Aorta (tissue), 5 donors: ENCODE measurements at places on chromosomes 1 and 21. TPM values are rescaled to one million over a fixed set of nuclear protein-coding genes. Genes with fewer than 3 reads are reported as not detected.

Gene GBP1
- 62.6 TPM for total RNA-seq

Gene VWA5B1
- total RNA-seq: not detected

Gene ICOSLG
- 3.1 TPM for total RNA-seq

Gene C1orf116
- 0.36 TPM for total RNA-seq

Gene RHBDL2
- total RNA-seq: 0.57 TPM

DNA sequence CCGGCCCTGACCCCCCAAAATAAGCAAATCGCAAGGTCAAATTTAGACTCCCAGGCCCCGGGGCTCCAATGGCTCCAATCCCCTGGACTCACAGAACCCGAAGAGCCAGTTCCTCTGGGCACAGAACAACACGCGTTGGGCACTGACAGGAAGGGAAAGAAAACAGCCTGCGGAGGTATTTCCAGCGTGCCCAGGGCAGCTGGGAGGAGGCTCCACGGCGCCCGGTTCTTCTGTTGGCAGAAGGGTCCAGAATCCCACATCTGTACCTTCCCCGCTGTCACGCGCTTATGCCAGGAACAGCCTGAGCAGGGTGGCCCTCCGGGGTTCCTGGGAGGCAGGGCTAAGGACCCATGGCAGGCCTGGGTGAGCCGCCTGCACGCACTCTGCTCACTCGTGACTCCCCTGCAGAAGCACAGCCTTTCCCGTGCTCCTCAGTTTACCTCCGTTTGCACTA lies 85.5 kb downstream of the RIPK4 start:
- DNase-seq: peak; percentile 66

- no peak for DNase-seq
These were observed 653.3 kb downstream of the LTN1 start for GRCh38 chr21:28339403-28339802.

DNA sequence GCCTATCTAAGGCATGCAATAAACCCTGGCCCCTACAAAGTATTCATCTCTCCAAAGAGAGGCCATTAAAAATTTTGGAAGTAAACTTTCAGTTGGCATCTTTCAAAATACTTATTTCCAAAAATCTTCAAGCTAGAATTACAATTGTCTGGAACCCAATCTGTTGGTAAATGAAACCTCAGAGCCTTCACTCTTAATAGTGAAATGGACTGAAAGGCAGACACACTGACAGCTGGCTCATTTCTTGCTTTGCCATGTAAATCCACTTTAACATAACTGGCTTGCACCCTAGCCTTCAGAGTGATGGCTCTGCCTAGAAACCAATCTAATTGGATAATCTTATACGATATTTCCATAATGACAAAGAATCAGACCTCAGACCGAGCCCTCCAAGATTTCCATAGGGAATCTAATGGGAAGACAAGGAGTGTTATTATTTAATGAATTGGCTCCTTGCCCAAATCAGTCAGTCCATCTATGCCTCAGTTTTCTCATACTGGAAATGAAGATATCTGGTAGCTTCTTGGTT lies 9.2 kb upstream of the PALMD start:
- DNase-seq: no peak

DNA sequence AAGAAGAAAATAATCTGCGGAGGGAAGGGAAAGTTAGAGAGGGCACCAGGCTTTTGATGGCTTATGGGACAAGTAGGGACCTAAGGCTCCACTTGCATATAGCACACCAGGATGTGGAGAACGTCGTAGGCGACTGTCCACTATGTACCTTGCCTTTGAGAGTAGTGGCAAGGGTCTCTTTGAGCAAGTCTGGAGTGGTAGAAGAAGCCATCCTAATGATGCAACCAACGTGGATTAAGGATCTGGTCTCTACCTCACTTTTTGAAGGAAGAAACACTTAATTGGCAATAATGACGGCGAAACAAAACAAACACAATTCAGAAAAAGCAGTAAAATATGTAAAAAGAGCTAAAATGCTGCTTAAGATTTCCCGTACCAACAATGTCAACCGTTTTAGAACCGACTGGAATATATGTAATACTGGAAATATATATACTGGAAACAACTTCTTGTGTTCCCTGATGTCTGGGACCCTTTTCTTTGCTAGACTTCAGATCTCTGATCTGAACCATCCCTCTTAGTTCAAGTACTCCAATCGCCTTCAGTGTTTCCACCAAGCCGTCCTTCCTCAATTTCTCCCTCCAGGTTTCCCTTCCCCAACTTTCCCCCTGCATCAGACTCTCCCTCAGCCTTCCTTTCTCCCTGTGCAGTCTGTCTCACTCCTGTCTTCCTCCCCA lies 821 bp upstream of the KHDRBS1 start:
- no peak for DNase-seq

DNA sequence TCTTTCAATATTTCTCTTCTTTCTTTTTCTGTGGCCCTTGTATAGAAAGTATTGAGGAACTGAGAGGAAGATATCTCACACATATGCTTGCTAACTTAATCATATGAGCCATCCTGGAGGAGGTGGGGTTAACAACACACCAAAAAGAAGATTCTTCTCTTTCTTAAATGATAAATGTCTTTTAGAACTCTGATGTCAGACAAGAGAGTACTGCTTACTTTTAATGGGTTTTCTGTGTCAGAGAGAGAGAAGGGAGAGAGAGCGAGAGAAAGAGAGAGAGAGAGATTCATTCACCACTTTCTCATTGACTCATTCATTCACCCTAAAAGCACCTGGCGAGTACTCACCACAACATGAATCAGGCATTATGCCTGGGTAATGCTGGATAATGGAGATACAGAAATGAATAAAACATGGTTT lies 250.3 kb upstream of the SGIP1 start:
- no peak for DNase-seq

- peak; percentile 49 for DNase-seq
These were observed 48.8 kb downstream of the EDN2 start for GRCh38 chr1:41435570-41436178.

- no peak for DNase-seq
These were observed 1.2 kb downstream of the LMOD1 start for GRCh38 chr1:201945157-201945556.

DNA sequence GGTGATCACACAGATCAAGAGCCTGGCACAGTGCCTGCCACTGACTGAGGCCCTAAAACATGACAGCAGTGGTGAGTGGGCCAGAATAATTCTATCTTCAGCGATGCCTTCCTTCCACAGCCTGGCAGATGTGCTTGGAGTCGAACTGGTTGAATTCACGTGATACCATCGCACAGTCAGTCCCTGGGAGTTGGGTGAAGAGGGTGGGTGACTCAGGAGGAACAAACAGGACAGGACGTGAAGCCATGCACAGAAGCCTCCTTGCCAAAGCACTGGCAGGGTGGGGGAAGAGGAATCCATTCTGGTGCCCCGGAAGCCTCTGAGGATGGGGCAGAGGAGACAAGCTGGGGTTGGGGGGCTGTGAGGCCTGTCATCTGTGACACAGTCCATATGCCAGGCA lies 80.3 kb upstream of the WNT4 start:
- no peak for DNase-seq

GRCh38 chr21:17550671-17551308 lies 37.9 kb downstream of the CXADR start:
- no peak for DNase-seq

DNA sequence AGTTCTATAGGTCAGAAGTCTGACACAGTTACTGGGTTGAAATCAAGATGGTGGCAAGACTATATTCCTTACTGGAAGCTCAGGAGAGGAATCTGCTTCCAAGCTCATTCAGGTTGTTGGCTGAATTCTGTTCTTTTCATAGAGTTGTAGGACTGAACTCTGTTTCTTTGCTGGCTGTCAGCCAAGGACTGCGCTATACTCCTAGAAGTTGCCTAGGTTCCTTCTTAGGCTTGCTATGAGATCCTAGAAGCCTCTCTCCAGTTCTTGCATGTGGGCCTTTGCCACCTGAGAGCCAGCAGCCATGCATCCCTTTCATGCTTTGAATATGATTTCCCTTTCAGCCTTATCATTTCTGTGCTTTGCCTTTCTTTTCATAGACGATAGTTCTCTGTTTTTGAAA lies 176.4 kb downstream of the RPS6KC1 start:
- no peak for DNase-seq

- no peak for DNase-seq
These were observed 35.2 kb upstream of the MAGOH start for GRCh38 chr1:53273526-53273925.

DNA sequence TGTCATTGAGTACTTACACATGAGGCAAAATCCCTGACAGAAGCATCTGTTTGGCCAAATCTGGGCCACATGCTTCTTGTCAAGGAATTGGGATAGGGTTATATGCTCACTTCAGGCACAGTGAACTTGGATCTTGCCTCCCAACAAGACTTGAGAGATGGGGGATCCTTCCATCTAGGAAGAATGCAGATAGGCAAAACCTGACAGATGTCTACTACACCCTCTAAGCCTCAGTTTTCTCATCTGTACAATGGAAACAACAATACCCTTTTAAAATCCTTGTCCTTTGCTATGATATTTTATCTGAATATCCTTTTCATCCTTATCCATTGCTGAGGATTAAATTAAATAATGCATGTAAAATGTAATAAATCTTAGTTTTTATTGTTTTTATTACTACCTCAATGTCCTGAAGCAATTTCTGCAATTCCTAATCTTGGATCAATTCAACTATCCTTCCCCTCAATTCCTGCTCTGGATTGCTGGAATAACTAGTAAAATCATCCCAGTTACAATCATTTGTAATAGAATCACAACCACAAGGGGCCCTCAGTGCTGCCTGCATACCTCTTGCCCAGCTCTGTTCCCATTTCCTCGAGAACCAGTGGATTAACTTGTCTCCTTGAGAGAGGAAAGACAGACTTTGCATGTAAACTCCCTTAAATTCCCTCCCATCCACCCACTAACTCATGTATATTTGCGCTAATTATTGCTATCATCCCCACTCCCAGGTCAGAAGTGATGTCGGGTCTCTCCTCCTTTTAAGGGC lies 8.1 kb upstream of the XPR1 start:
- DNase-seq: no peak

- no peak for DNase-seq
These were observed 8.5 kb downstream of the GPBP1L1 start for GRCh38 chr1:45677751-45678245.

GRCh38 chr1:17186216-17186909 lies 18.6 kb upstream of the PADI1 start:
- DNase-seq: no peak

DNA sequence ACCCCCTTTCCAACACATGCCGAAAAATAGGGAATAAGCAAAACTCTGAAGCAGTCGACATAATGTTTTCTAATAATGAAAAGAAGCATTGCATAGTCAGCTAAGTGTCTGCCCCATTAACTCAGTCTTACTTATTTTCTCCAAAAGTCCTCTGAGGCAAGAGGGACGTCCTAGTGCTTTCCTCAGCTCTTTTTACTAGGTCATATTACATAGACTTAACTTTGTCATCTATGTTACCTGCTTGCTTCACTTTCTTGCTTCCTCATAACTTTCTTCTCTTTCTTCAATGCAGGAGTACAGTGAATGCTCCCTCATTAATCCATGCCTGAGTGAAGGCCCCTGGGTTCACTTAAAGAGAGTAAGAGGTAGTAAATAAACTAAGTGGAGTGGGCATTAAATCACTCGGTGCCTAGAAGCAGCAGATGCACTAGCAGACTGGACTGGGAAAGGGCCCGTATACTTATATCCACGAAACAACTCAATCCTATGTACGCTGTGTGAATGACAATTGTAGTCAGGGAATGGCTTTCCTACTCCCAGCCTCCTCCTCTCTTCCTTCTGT lies 210.5 kb upstream of the SPAG17 start:
- no peak for DNase-seq

- peak; percentile 91 for DNase-seq
These were observed 31.8 kb upstream of the CFAP126 start for GRCh38 chr1:161399257-161399998.

DNA sequence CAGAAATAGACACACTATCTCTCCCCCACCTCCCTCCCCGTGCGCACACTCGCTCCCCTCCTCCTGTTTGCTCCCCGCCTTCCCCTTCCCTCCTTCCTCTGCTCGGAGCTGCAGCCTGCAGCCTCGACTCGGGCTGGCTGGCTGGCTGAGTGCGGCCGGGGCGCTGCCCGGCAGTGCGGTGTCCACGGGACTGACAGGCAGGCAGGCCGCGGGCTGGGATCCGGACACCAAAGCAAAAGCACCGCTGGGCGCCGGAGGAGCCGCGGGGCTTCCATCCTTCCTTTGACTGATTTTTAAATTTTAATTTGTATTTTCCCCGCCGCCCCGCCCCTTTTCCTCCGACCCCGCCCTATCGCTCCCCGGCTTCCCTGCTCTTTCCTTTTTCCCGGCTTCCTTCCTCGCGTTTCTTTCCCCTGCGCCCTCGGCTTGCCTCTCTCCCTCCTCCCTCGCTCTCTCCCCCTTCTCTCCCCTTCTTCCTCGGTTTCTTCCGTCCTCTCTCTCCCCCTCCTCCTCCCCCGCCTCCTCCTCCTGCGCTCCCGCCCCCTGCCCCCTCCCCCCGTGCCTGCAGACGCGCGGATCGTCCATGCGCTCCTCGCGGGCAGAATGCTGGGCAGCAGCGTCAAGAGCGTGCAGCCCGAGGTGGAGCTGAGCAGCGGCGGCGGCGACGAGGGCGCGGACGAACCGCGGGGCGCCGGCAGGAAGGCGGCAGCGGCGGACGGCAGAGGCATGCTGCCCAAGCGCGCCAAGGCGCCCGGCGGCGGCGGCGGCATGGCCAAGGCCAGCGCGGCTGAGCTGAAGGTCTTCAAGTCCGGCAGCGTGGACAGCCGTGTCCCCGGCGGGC lies 109.4 kb downstream of the NAV1 start:
- peak; percentile 67 for DNase-seq
